ENCODE measurements at places on chromosomes 11 and 22.

GRCh38 chr11:16223558-16223957, 132.8 kb downstream of the SOX6 start:
- DNase-seq = no peak

GRCh38 chr11:127035824-127036223, 35.3 kb upstream of the KIRREL3 start:
- no peak for DNase-seq

DNA sequence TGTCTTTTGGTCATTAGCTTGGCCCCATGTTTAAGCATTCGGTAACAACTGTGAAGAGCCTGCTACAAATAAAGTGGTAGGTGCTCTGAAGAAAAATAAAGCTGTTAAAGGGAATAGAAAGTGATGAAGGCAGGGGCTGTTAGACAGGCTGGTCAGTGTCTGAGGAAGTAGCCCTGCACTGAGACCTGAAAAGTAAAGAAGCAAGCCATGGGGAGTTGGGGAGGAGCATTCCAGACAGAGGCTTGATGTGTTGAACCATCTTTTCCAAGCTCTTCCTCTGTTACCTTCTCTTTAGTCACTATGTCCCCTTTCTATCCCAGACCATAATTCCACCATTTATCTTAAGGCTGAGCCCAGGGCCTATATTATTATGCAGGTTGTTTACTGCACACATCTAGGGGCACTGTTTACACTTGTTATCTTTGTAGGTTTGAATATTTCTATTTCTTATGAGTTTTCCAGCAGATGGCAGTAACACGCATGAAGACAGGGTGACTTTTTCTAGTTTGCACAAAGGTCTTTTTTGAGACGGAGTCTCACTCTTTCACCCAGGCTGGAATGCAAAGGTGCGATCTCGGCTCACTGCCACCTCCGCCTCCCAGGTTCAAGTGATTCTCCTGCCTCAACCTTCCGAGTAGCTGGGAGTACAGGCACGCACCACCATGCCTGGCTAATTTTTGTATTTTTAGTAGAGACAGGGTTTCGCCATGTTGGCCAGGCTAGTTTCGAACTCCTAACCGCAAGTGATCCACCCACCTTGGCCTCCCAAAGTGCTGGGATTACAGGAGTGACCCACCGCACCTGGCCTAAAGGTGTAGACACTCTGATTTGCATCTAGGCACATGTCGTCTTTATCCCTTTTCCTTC, 23.0 kb downstream of the ZFTA start:
- no peak for DNase-seq

- no peak for DNase-seq
Observed at GRCh38 chr11:108768370-108768769, 103.5 kb downstream of the DDX10 start.

DNA sequence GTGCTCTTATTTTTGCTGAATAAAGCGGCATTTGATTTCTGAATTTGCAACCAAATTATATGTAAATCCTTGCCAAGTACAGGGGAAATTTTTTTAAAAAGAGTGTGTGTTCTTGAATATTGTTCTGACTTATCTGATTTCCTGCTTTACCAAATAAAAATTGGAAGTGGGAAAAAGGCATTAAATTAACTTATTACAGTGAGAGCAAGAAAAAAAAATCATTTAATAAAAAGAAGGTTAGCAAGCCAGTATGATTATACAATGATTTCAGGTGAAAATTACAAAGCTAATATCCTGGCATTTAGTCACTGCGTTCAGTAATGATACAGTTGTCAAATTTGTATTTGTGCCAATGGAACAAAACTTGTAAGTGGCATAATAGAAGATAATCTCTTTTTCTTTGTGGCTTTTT, 82.1 kb upstream of the PPARA start:
- no peak for DNase-seq
